ENCODE measurements at places on chromosomes 7 and 10. TPM values are rescaled to one million over a fixed set of nuclear protein-coding genes. Genes with fewer than 3 reads are reported as not detected.

PAPSS2 gene
- 10.6 TPM for total RNA-seq

SLC16A9 gene
- 1.1 TPM for total RNA-seq

GRCh38 chr10:88553116-88553752 is 29.9 kb downstream of the RNLS start:
- no peak for DNase-seq

- DNase-seq, result no peak
These were observed 13.7 kb downstream of the NPTX2 start for GRCh38 chr7:98630770-98631169.

DNA sequence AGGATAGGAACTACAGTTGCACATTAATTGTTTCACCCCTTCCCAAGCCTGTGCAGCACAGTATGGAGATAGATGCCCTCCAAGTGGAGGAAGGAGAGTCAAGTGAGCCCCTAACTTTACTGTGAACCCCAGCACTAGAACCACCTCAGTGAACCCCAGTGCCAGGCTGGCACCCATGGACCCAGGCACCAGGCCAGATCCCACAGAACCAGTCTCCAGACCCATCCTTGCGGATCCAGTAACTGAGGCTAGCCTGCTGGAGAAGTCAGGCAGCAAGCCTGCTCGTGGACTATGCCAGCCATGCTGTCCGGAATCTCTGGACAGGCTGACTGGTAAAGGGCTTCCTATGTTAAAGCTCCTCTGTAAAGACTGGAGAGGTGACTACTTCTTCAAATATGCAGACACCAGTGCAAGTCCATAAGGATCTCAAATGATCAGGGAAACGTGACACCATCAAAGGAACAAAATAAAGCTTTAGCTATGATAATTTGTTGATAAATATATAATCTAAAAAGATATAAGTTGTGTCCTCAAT is 27.7 kb downstream of the SHOC2 start:
- DNase-seq, result no peak

GRCh38 chr10:84185526-84186175 is 8.7 kb upstream of the CDHR1 start:
- DNase-seq, result no peak

All from left ventricle myocardium inferior (tissue), 1 donor.